ENCODE measurements at places on chromosomes 16 and 17.

DNA sequence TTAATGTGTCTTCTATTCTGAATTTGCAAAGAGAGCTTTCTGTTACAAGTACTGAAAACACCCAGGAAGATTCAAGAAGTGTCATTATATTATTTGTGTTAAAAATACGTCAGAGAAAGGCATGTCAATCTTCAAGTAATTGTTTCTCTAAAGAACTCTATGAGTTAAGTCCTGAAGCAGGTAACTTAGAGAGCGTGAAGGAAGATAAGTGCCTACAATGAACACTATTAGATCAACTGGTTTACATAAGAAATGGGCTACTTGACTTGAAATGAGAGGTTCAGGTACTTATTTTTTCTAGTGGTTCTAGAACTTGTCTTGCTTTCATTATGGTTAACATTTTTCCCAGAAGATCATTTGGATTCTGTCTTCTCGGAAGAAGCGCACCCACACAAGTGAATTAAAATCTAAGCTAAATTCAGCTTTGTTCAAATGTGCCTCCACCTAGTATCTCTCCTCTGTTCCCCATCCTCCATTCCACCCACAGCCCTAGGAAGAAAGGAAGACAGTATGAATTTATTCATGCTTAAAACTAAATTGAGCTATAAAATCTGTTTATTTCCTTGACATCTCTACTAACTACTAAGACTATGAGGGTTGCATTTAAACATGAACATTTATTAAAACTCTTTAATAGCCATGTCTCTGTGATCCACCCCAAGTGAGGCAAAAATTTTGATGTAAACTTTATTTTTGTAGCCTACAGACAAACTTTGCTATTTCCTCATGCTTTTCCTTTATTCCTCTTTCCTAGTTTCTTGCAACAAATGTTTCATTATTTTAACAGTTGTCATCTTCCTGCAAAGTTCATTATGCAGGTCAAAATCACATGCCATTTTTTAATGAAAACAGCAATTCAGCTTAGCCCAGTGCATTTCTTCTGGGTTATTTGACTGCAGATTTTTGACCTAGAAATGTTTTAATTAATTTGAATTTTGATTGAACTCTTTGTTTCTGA, 206.8 kb downstream of the KCNJ2 start:
- no peak for DNase-seq

DNA sequence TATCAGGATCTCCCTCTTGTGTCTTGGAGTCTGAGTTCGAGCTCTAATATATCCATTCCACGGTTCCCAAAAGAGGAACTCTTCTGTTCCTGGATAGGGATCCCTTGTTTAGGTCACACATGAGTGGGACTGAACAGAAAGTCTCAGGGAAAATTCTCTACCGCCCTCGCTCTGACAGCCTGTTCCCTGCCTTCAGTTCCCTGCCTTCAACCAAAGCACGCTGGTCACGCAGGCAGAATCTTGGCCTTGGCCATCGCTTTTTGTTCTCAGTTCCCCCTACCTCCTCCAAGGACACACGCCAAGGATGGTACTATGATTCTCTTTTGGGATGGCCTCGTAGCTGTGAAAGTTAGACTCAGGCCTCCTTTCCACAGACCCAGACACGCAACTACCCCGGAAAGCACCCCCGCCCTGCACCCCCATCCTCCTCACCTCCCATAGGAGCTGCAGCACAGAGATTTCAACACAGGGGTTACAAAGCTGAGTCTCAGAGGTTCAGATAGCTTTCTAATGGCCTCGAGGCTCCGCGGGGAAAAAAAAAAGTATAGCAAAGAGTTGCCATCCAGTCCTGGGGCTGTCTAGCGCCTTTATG, 1.5 kb upstream of the SHISA6 start:
- DNase-seq = no peak

GRCh38 chr16:10564591-10564990, 15.8 kb downstream of the EMP2 start:
- no peak for DNase-seq

DNA sequence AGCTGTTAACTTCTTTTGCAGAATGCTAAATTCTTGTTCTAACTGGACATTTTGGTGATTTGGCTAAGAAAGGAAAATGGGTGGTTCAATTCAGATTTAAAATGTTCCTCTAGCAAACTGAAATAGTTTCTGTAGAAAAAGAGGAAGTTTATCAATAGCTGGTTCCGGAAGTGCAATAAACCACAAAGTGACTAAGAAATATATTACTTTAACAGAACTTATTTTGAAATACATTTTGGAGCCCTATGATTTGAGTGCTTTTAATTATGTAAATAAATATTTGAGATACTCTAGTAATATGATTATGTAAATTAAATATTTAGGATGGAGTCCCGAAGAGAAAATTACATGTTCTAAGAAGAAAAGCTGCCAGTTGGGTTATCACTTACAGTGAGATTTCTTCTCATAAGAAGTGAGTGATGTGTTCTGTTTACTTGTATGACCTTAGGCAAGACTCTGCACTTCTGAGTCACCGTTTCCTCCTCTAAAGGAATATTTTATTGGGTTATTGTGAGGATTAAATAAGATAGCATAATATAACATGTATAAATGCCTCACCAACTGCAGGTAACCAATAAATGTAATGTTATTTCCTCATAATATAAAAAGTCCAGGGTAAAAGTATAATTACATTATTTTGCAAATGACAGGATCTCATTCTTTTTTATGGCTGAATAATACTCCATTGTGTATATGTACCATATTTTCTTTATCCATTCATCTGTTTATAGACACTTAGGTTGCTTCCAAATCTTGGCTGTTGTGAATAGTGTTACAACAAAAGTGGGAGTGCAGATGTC, at the start of gene EVI2B:
TSS of gene EVI2B (minus strand) at position 73 of the 800 bp plus-strand sequence. CDS start 8,445 bp downstream, outside the sequence.
- DNase-seq = peak; percentile 95

GRCh38 chr17:31748881-31749280, 110.2 kb downstream of the COPRS start:
- no peak for DNase-seq

- no peak for DNase-seq
Observed at GRCh38 chr17:71970312-71970711, 150.5 kb upstream of the SOX9 start.

DNA sequence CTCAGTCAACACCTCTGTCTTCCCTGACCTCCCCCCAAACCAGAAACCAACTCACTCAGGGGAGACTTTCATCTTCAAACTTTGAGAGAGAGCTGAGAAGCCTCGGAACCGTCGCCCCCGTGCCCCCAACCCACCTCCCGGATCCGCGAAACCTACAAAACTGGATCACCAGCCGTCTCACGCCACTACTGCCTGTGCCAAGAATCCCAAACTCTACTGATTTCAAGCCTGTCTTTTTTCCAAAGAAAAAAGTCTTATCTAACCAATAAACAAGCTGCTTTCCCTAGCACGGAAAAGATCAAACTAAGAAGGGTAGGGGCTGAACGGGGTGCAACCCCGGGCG, 2.0 kb downstream of the AXIN2 start:
- no peak for DNase-seq

GRCh38 chr17:30832438-30833124, 815 bp downstream of the ATAD5 start:
- no peak for DNase-seq

DNA sequence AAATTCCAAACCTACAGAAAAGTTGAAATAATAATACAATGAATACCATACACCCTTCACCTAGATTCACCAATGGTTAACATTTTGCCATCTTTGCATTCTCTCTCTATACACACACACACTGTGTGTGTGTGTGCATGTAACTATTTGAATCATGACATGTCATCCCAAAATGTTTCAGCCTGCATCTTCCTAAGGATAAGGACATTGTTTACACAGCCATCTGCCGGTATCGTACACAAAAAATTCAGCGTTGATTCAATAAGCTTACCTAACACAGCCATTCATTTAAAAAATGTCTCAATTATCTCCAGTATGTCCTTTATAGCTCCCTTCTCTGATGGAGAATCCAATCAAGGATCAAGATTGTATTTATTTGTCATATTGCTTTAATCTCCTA, 3.9 kb downstream of the MXRA7 start:
- DNase-seq = no peak

DNA sequence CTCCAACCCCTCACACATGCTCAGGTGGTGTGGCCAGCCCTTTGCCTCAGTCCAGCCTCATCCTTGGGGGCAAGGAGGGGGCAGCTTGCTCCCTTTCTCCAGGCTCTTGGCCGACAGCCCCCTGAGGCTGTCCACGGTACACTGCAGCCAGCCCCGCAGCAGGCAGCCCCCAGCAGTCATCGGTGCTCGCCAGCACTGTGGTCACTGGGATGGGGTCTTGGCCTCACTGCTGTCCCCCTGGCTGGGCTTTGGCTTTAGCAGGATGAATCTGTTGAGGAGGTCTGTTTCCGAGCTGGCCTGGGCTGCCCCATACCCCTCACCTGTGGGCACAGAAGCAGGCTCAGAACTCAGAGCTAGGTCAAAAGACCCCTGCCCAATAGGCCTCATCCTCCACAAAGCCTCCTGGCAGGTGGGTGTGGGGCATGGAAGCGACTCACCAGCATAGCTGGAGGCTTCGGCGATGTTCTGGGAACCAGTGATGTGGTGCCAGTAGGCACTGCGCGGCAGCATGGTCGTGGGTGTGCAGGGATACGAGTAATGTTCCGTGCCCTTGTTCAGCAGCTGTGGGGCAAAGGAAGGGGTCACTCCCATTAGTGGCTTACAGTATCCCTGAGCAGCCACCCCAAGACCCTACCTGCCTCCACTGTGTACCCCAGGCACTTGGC, 10.8 kb downstream of the POLR2C start:
- no peak for DNase-seq

DNA sequence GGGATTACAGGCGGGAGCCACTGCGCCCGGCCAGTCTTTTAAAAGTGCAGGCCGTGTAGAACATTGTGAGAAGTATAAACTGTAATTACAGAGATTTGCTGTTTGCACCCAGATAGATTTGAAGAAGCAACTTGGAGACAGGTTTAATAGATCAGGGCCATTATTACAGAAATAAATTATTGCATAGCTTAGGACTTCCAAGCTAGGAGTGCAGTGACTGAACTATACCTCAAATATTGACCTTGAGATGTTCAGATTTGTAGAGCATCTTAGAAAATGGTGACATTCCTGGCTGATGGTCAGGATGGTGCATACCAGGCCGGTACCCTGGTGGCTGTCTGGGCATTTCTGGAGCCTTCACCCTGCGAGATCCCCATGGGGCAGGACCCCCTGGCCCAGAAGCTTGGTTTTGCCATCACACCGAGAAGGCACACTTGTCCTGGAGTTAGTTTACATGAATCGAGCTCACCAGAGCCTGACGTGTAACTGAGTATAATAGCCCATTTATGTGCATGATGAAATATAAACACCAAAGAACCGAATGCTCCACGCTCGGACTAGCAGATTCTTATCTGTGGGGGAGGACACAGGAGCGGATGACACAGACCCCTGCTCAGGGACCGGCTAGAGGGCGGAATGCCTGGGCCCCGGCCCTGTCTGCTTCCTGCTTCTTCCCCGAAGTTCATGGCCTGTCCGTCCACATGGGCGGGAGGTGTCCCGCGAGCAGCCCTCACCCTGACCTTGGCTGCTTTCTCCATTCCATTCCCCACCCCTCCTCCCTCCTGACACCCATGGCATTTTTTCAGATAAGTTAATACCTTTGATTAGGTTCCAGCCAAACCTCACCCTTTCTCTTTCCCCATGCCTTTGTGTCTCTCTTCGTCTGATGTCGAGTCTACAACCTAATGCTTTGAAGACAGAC, 32.1 kb downstream of the CCDC40 start:
- no peak for DNase-seq

DNA sequence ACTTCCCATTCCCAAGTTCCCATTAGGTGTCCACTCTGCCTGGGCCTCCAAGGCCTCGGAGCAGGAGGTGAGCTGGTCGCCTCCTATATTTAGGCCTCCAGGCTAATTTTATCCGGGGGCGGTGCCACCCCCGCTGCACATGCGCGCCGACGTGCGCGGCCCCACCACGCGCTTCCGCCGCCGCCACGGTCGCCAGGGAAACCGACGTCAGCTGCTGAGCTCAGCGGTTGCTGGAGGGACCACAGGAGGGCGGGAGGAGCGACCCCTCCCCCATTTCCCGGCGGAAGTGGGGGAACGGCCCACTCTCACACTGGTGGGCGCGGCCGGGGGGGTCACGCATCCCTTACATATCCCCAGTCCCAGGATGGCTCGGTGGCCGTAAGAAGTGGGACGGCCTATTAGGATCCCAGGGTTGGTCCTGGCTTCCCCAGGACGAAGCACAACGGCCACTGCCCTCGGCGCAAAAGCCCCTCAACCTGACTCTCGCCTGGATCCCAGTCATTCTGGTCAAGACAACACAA, 1.0 kb downstream of the PER1 start:
- DNase-seq = peak; percentile 71

DNA sequence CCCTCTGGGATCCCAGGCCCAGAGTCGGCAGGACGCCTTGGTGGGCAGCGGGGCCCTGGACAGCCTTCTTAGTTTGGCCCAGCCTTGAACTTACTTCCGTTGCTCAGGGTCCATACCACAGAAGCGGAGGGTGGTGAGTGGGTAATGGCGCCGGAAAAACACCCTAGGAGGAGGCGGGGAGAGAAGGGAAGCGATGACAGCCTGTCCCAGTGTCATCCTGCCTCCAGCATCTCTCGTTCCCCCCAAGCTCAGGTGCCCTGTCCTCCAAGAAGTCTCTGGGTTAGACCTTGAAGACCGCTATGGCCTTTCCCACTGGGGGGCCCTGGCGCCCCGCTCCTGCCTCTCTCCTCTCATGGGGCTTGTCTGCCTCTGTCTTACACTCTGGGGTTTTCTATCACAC, 22.9 kb downstream of the TNS4 start:
- DNase-seq = no peak

DNA sequence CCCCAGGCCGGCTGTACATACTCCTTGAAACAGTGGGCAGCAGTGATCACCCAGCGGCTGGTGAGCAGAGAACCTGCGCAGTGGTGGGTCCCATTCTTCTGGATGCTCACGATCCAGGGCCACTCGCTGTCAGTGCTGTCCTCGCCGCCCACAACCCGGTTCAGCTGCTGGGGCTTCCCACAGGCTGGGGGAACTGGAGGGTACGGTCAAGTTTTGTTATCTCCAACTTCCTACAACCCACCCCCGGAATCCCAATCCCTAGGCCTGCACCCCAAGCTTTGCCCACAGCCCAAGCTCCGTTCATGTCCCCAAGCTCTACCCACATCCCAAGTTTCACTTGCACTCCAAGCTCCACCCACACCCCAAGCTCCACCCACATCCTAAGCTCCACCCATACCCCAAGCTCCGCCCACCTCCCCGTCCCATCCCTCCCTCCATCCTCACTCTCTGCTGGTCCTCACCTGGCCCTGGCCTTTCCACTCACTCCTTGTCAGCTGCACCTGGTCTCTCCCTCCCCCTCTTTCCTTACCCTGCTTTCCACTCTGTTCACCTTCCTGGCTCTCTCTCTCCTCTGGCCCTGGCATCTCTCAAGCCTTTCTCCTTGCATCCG, 1.8 kb downstream of the PRSS22 start:
- no peak for DNase-seq

- DNase-seq = no peak
Observed at GRCh38 chr17:59899099-59899498, 6.2 kb downstream of the RPS6KB1 start.

DNA sequence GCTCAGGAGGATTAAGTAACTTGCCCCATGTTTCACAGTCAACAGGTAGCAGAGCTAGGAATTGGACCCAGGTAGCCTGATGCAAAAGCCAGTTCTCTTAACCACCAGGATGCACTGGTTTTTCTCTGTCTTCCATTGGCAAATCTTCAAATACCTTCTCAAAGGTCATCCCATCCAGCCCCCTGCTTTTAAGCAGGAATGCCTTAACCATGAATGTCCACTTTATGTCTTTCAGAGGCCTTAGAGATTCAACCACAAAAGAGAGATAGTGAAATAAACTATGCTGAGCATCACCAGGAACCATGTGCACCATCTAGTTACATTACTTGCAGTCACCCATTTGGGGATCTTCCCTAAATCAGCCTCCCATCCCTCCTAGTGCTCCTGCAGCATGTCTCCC, 94.3 kb downstream of the C17orf67 start:
- no peak for DNase-seq

GRCh38 chr17:7846765-7847661, 7.9 kb upstream of the TMEM88 start:
- no peak for DNase-seq
